Smooth muscle cell of the coronary artery (primary cell): ENCODE measurements at places on chromosomes 12 and 14. TPM values are rescaled to one million over a fixed set of nuclear protein-coding genes. Genes with fewer than 3 reads are reported as not detected.

NFATC4 gene
- total RNA-seq: 18.4 and 77.3 TPM in 2 replicates

AMHR2 gene
- total RNA-seq: not detected in 2 replicates

SLC24A4 gene
- not detected in 2 replicates for total RNA-seq

FOS gene
- 22.7 and 52.9 TPM in 2 replicates for total RNA-seq

FBLN5 gene
- 25.0 and 26.1 TPM in 2 replicates for total RNA-seq

GALNT16 gene
- total RNA-seq: 0.98 and 11.7 TPM in 2 replicates

TSHR gene
- not detected in 2 replicates for total RNA-seq

HOXC10 gene
- total RNA-seq: not detected in 2 replicates

TMEM132D gene
- not detected in 2 replicates for total RNA-seq

FAM181A gene
- total RNA-seq: not detected in 2 replicates

FCF1 gene
- total RNA-seq: 26.0 and 27.0 TPM in 2 replicates

SYT1 gene
- total RNA-seq: 0.70 and 22.9 TPM in 2 replicates

CD4 gene
- 0.23 and 0.47 TPM in 2 replicates for total RNA-seq

LRRIQ1 gene
- total RNA-seq: 0.08 TPM in 1 of 2 replicates, not detected in the other

CLBA1 gene
- total RNA-seq: 7.6 and 8.9 TPM in 2 replicates

KLRG1 gene
- total RNA-seq: 0.15 and 0.35 TPM in 2 replicates

SYNDIG1L gene
- not detected in 2 replicates for total RNA-seq

LRCOL1 gene
- not detected in 2 replicates for total RNA-seq

UNC79 gene
- total RNA-seq: 0.12 and 0.15 TPM in 2 replicates

DDX55 gene
- total RNA-seq: 11.9 and 15.7 TPM in 2 replicates

VRK1 gene
- 15.4 and 23.6 TPM in 2 replicates for total RNA-seq

PRH2 gene
- total RNA-seq: not detected in 2 replicates

RD3L gene
- not detected in 2 replicates for total RNA-seq

OR6S1 gene
- not detected in 2 replicates for total RNA-seq

TAS2R31 gene
- 1.2 and 2.3 TPM in 2 replicates for total RNA-seq

CEBPE gene
- total RNA-seq: not detected in 2 replicates

KNTC1 gene
- 6.3 and 10.1 TPM in 2 replicates for total RNA-seq

PPFIA2 gene
- 0.08 and 2.5 TPM in 2 replicates for total RNA-seq

KRT78 gene
- not detected in 2 replicates for total RNA-seq

CLEC4A gene
- total RNA-seq: 0.23 TPM in 1 of 2 replicates, not detected in the other

USP15 gene
- 59.0 and 65.1 TPM in 2 replicates for total RNA-seq

C1R gene
- total RNA-seq: 82.7 and 516 TPM in 2 replicates

SERPINA9 gene
- not detected in 2 replicates for total RNA-seq

LHX5 gene
- total RNA-seq: not detected in 2 replicates

SPX gene
- 0.23 TPM in 1 of 2 replicates, not detected in the other for total RNA-seq

KCNK10 gene
- total RNA-seq: not detected in 2 replicates

KRT83 gene
- not detected in 2 replicates for total RNA-seq
